ENCODE measurements at places on chromosomes 5 and 9.

DNA sequence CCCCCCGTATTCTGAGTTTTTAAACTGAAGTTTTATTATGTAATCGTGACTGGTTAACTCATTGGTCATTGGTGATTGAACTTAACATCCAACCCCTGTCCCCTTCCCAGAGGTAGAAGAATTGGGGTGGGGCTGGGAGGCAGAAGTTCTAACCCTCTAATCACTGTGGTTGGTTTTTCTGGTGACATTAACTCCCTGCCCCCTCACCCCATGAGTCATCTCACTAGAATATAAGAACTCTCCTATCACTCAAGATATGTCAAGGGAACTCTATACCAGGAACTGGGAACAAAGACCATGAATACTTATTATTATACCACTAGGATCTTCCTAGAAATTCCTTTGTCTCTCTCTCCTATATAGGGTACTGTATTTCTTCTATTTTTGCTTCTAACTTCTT lies 52.3 kb upstream of the CAVIN4 start:
- no peak overlapping the region for H3K4me3 ChIP-seq
- H3K27me3 ChIP-seq: no peaks in the 10 kb centered on the region
- H3K36me3 ChIP-seq: no peaks in the 10 kb centered on the region
- no peak overlapping the region for H3K27ac ChIP-seq
- no peak for DNase-seq
- no peaks in the 10 kb centered on the region for H3K4me1 ChIP-seq

DNA sequence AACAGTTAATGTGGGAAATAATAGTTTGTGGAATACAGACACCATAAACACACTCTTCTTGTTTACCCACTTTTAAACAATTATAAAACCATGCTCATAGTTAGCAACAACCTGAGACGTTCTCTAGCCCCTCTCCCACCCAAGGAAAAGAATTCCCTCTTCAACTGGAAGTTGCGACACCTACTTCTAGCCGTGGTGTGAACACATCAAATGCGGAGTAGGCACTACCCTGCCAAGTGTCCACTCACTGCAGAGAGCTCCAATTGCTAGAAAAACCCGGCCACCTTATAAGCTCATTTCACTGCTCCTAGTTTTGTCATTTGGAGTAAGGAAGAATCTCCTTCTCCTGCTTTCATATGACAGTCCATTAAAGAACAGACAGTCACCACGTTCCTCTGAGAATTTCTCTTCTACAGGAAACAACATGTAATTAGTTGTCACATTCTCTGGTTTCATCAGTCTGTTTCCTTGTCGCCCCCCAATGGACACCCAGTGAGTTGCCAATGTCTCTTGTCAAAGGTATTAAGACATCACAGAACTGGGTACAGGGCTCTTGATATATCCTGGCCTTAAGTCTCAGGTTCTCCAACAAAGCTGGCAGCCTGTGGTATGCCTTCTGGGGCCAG lies 47.3 kb downstream of the PRLR start:
- no peaks in the 10 kb centered on the region for H3K36me3 ChIP-seq
- no peak for DNase-seq
- H3K27me3 ChIP-seq: no peaks in the 10 kb centered on the region
- H3K27ac ChIP-seq: no peak overlapping the region

GRCh38 chr9:4793459-4794395 lies 983 bp downstream of the RCL1 start:
- no peak for DNase-seq
- peak overlapping the region; percentile 94 for H3K27ac ChIP-seq
- peaks cover 40% of the 10 kb centered on the region for H3K4me1 ChIP-seq
- no peaks in the 10 kb centered on the region for H3K36me3 ChIP-seq
- no peaks in the 10 kb centered on the region for H3K27me3 ChIP-seq

GRCh38 chr9:134163371-134164196 lies 780 bp downstream of the RNU6ATAC start:
- H3K4me3 ChIP-seq: no peak overlapping the region
- peaks cover 4% of the 10 kb centered on the region for H3K4me1 ChIP-seq
- peaks cover 2% of the 10 kb centered on the region for H3K36me3 ChIP-seq
- H3K27ac ChIP-seq: no peak overlapping the region
- H3K27me3 ChIP-seq: no peaks in the 10 kb centered on the region

DNA sequence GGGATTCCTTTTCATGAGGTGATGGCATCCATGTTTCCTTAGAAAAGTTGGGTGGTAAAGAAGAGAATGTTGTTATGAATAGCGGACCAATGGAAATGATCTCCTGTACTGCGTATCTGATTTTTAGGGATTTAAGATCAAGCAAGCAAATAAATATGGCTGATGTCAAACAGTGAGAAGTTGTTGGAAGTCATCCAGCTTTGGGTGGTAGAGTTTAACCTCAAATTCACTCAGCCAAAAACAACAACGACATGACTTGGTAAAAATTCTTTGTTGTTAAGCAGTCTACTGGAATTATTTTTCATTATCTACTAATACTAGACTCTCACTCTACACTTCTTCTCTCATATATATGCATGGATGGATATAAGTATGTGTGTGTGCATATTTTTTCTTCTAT lies 426.5 kb downstream of the CTNND2 start:
- no peaks in the 10 kb centered on the region for H3K36me3 ChIP-seq
- no peaks in the 10 kb centered on the region for H3K27me3 ChIP-seq
- no peak overlapping the region for H3K4me3 ChIP-seq

DNA sequence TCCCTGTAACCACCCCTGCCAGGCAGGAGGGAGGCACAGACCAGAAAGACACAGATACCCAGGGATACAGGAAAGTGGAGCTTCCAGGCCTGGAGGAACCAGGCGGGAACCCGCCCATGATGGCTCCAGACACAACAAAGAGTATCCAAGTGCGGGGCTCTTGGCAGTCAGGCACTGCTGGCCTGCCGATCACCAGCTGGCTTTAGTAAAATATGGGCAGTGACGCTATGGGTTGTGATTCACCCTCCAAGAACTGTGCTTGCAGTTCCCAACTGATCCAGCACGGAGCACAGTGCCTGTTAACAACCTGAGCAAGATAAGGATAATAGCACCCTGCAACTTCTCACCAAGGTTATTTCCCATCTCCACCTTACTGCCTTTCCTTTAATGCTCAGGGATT lies 463.3 kb downstream of the IRX1 start:
- H3K4me1 ChIP-seq: no peaks in the 10 kb centered on the region
- no peaks in the 10 kb centered on the region for H3K36me3 ChIP-seq
- H3K4me3 ChIP-seq: no peak overlapping the region

DNA sequence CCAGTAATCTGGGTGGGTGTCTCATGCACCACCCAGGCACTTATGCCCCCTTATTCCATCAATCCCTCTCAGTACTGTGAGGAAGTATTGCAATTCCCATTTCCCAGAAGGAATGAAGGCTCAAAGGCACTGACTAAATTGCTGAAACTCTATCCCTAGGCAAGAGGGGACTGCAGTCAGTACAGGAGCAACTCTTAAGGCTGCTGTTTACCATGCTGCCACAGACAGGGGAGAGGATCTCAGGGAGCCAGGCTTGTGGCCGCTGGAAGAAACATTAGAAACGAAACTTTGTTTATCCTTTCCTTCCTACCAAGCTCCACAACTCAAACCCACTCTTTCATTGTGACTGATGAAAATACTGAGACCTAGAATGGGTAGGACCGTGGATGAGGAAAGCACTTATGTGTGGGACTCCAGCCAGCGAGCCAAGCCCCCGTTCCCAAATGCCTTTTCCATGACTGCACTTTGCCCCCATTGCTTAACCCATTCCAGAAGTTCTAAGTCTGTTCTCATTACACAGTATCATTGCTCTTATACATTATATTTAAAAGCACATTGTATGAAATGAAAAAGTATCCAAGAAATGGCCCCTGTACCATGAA lies 54.3 kb downstream of the TLE1 start:
- H3K27ac ChIP-seq: no peak overlapping the region
- peaks cover 23% of the 10 kb centered on the region for H3K4me1 ChIP-seq
- no peak overlapping the region for H3K4me3 ChIP-seq
- no peaks in the 10 kb centered on the region for H3K27me3 ChIP-seq

- no peak overlapping the region for H3K4me3 ChIP-seq
- H3K4me1 ChIP-seq: no peaks in the 10 kb centered on the region
- H3K36me3 ChIP-seq: no peaks in the 10 kb centered on the region
- no peak overlapping the region for H3K27ac ChIP-seq
Measured at GRCh38 chr9:98530806-98531386, 177.8 kb downstream of the GABBR2 start.

GRCh38 chr9:125732562-125732961 lies 14.6 kb upstream of the PBX3 start:
- H3K4me1 ChIP-seq: no peaks in the 10 kb centered on the region
- DNase-seq: no peak
- H3K27me3 ChIP-seq: no peaks in the 10 kb centered on the region
- H3K36me3 ChIP-seq: no peaks in the 10 kb centered on the region

GRCh38 chr5:80215523-80215922 lies 40.3 kb downstream of the SERINC5 start:
- H3K36me3 ChIP-seq: no peaks in the 10 kb centered on the region
- H3K27me3 ChIP-seq: no peaks in the 10 kb centered on the region
- H3K4me3 ChIP-seq: no peak overlapping the region
- no peak for DNase-seq

GRCh38 chr5:157744051-157745011 lies 819 bp downstream of the LSM11 start:
- H3K4me3 ChIP-seq: peak overlapping the region; percentile 67
- H3K36me3 ChIP-seq: no peaks in the 10 kb centered on the region
- peaks cover 10% of the 10 kb centered on the region for H3K4me1 ChIP-seq
- H3K27ac ChIP-seq: peak overlapping the region; percentile 58
- no peaks in the 10 kb centered on the region for H3K27me3 ChIP-seq

DNA sequence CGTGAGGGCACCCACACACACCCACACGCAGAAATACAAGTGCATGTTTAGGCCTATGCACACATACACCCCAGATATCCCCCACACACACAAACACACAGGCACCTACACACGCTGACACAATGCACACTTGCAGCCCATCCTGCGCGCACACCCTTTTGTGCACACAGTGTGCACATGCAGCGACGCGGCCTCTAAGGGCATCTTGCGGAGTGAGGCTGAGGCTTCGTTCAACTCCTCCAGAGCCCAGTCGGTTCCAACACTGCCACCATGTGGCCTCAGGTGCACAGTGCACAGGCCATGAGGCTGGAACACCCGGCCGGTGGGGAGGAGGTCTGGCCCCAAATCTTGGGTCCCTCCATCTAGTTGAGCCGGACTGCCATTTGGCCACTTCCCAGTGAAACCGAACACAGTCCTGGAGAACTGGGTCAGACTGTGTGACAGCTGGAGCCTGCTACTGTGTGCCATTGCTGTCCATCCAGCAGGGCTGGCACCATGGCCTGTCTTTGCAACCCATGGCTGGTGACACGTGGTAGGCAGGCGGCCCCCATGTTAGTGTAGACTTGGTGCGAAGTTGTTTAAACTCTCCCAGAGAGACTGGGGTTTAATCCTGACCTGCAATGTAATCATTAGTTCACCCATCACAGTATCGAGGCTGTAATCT lies 97.7 kb upstream of the MVB12B start:
- no peak overlapping the region for H3K27ac ChIP-seq
- no peaks in the 10 kb centered on the region for H3K36me3 ChIP-seq
- DNase-seq: peak; percentile 28
- H3K27me3 ChIP-seq: peaks cover 2% of the 10 kb centered on the region
- H3K4me1 ChIP-seq: no peaks in the 10 kb centered on the region

- H3K27ac ChIP-seq: no peak overlapping the region
- H3K4me1 ChIP-seq: no peaks in the 10 kb centered on the region
- no peak for DNase-seq
- H3K27me3 ChIP-seq: no peaks in the 10 kb centered on the region
- no peak overlapping the region for H3K4me3 ChIP-seq
- H3K36me3 ChIP-seq: no peaks in the 10 kb centered on the region
Measured at GRCh38 chr9:32596936-32597335, 24.0 kb upstream of the NDUFB6 start.

DNA sequence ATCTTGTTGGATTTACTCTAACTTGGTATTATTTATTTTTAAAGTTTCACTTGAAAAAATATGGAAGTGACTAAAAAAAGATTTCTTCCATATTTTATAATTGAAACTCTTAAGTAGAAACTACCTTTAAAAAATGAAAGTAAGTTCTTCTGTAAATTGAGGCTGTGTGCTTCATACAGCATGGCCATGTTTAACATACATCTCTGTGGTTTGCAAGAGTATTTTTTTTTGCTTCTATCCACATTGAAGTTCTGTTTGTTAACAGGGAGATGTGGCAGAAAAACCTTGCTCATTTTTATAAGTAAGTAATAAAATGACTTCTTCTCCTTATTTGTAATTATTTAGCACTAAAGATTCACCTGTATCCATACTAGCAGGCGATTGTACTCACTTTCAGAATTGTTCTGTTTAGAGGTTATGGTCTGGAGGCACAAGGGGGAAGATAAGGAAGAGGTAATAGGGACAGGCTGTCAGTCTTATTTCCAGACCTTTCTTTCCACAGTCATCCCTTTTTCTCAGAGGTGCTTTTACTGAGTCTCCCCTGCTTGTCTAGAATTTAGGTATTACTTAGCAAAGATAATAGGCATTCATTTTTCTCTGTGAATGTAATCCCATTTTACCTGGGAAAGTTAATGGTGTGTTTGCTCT lies 16.0 kb downstream of the FYB1 start:
- no peak for DNase-seq
- no peaks in the 10 kb centered on the region for H3K4me1 ChIP-seq
- H3K27me3 ChIP-seq: no peaks in the 10 kb centered on the region

DNA sequence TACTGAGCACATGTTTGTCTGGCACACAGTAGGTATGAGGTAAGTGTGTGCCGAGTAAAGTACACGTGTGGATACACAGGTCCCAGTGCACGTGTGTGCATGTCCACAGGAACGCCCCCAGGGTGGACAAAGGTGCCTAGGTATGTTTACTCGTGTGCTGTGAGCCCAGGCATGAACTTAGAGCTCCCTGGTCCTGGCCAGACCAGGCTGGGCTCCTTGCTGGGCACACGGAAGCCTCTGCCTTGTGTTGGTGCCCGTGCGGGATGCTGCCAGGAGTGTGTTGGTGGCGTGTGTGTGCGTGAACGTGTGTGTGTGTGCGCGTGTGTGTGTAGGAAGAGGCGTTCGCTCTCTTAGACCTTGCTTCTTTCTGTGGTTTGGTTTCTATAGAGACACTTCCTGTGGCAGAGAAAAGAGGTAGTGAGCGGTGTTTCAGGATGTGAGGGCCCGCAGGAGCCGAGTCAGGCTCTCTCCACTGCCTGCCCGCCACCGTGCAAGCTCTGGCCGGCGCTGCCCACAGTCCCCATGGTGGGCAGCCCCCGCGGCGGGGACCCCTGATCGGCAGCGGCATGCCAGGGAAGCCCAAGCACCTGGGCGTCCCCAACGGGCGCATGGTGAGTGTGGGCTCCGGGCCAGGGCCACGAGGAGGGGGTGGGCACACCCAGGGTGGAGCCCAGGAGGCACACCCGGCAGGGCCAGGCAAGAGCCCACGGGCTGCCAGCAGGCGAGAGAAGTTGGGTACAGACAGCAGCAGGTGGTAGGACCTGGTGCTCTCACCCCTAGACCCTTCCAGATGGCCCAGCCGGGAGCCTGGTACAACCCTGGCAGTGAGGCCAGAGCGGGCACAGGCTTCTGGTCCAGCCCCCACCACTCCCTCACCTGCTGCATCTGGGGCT lies at the start of gene RGS14:
TSS of gene RGS14 (plus strand) at position 466 of the 893 bp plus-strand sequence. CDS start at position 567, 101 bp downstream.
- peak within 1 kb of the TSS; percentile 20 for H3K4me3 ChIP-seq
- H3K27me3 ChIP-seq: no peaks in the 10 kb centered on the region
- DNase-seq: no peak
- peaks cover 11% of the 10 kb centered on the region for H3K4me1 ChIP-seq
- no peak within 1 kb of the TSS for H3K27ac ChIP-seq
